Bronchus fibroblast of lung (primary cell): ENCODE measurements at places on chromosomes 3 and 15. TPM values are rescaled to one million over a fixed set of nuclear protein-coding genes. Genes with fewer than 3 reads are reported as not detected.

TRH gene
- total RNA-seq = 0.15 TPM in 1 of 2 replicates, not detected in the other

COL8A1 gene
- 84.6 and 85.7 TPM in 2 replicates for total RNA-seq

C3orf22 gene
- total RNA-seq = not detected in 2 replicates

WDR49 gene
- not detected in 2 replicates for total RNA-seq

TIMP4 gene
- 10.9 and 11.3 TPM in 2 replicates for total RNA-seq

CCNB2 gene
- 141 and 156 TPM in 2 replicates for total RNA-seq

C2CD4A gene
- not detected in 2 replicates for total RNA-seq

ARNT2 gene
- 8.4 and 9.1 TPM in 2 replicates for total RNA-seq

STX19 gene
- not detected in 2 replicates for total RNA-seq

RETNLB gene
- not detected in 2 replicates for total RNA-seq

CTXN2 gene
- total RNA-seq = not detected in 2 replicates

ZIC4 gene
- total RNA-seq = not detected in 2 replicates

OR5K2 gene
- total RNA-seq = not detected in 2 replicates

FHIT gene
- total RNA-seq = 0.45 and 0.50 TPM in 2 replicates

SLCO3A1 gene
- total RNA-seq = 1.3 and 1.5 TPM in 2 replicates

RAB7A gene
- total RNA-seq = 47.6 and 64.1 TPM in 2 replicates

SCN11A gene
- not detected in 2 replicates for total RNA-seq

TEX264 gene
- total RNA-seq = 57.2 and 63.2 TPM in 2 replicates

UPK1B gene
- not detected in 2 replicates for total RNA-seq

HTR3E gene
- total RNA-seq = not detected in 2 replicates

SPINK8 gene
- not detected in 2 replicates for total RNA-seq

LRRC31 gene
- not detected in 2 replicates for total RNA-seq

ADAMTS9 gene
- 2.5 TPM in 2 replicates for total RNA-seq

MAP1A gene
- total RNA-seq = 16.5 and 18.7 TPM in 2 replicates

GREM1 gene
- 25.0 and 26.1 TPM in 2 replicates for total RNA-seq

ASB7 gene
- 6.6 and 8.6 TPM in 2 replicates for total RNA-seq

IGF2BP2 gene
- 67.6 and 67.9 TPM in 2 replicates for total RNA-seq

FOXP1 gene
- total RNA-seq = 47.7 and 48.9 TPM in 2 replicates

VWA5B2 gene
- not detected in 2 replicates for total RNA-seq

SLC6A6 gene
- total RNA-seq = 4.5 and 5.7 TPM in 2 replicates

DAG1 gene
- 59.6 and 64.9 TPM in 2 replicates for total RNA-seq

IMP3 gene
- 97.5 and 107 TPM in 2 replicates for total RNA-seq

RNU5B-1 gene
- not detected in 2 replicates for total RNA-seq

ZNF660 gene
- 1.2 and 1.5 TPM in 2 replicates for total RNA-seq

LRTM1 gene
- total RNA-seq = not detected in 2 replicates

KBTBD13 gene
- not detected in 2 replicates for total RNA-seq

POLQ gene
- 4.3 and 4.7 TPM in 2 replicates for total RNA-seq
